ENCODE measurements at places on chromosomes 13 and 19. TPM values are rescaled to one million over a fixed set of nuclear protein-coding genes. Genes with fewer than 3 reads are reported as not detected.

DNA sequence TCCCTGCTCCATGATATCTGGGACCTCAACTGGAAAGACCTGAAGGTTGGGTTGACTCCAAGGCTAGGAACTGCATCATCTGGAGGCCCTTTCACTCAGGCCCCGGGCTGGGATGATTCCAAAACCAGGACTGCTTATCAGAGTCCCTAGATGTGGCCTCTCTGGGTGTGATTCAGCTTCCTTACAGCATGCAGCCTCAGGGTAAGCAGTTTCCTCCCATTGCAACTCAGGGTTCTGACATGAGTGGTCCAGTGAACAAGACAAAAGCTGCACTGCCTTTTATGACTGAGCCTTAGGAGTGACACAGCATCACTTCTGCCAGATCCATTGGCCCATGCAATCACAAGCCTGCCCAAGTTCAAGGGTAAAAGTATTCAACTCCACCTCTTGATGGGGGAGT lies 502.8 kb downstream of the COG6 start:
- DNase-seq: no peak

DNA sequence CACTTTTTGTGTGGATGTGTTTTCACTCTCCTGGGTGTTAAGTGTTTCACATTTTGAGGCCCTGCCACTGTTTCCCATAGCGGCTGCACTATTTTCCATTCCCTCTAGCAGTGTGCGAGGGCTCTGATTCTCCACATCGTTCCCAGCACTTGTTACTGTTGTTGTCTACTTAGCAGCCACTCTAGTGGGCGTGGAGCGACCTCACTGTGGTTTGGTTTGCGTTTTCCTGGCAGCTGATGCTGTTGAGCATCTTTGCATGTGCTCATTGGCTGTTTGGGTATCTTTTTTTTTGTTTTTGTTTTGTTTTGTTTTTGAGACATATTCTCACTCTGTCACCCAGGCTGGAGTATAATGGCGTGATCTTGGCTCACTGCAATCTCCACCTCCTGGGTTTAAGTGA lies 14.4 kb downstream of the NAXD start:
- DNase-seq: no peak

Gene ATXN8OS
- 0.46 TPM for polyA plus RNA-seq

Gene PLA2G4C
- 58.0 TPM for polyA plus RNA-seq

DNA sequence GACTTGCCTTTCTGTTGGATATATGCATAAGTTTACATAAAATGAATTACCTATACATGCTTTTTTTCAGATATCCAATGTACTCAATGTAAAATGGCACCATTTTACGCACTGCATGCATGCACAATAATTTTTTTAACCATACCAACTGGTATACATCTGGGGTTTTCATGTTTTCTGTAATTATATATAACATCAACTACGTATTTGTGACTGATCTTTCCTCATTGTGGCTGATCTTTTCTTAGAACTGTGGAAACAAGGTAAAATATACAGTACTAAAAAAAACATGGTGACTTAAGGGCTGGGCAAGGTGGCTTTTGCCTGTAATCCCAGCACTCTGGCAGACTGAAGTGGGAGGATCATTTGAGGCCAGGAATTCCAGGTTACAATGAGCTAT lies 18.5 kb downstream of the PSPC1 start:
- no peak for DNase-seq

- no peak for DNase-seq
Observed at GRCh38 chr13:94854688-94855087, 142.3 kb upstream of the SOX21 start.

- no peak for DNase-seq
Observed at GRCh38 chr19:47742634-47743033, 2.7 kb upstream of the NOP53 start.

GRCh38 chr19:19126102-19126501 lies 12.2 kb downstream of the TMEM161A start:
- no peak for DNase-seq

GRCh38 chr13:30796631-30797601 lies 61.6 kb downstream of the ALOX5AP start:
- no peak for DNase-seq

Gene MUC16
- 0.03 TPM for polyA plus RNA-seq

GRCh38 chr19:2503521-2504109 lies 27.7 kb downstream of the GADD45B start:
- no peak for DNase-seq

DNA sequence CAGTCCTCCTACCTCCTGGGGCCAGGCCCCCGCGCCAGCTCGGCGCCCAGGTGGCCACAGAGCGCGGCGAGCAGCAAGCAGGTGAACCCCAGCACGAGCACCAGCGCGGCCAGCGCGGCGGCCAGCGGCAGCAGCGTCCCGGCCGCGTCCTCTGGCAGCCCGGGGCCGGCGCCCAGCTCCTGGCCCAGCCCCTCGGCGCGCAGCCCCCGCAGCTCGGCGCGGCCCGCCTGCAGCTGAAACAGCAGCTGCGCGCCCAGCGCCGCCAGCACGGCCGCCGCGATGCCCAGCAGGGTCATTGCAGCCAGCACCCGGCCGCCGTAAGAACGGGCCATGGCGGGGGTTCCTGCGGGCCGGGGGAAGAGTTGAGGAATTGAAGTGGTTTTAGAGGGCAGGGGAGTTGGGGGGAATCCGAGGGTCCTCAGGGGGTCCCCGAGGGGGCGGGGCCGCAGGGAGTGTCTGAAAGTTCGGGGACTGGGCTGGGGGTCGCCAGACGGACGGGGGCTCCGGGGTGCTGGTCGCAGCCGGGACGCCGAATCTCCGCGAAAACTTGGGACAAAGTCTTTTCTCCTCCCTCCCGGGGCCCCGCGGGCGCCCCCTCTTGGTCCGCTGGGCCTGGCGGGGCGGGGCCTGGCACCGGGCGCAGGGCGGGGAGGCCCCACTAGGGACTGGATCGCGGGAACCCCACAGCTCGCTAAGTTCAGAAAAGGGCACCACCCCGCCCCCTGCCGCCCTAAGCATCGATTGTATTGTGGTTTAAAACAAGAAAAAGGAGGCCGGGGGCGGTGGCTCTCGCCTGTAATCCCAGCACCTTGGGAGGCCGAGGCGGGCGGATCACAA lies at the start of gene TMEM221:
Gene TMEM221, minus strand, starts transcription at position 538 of the 837 bp plus-strand sequence. Its CDS starts 206 bp downstream, at position 332.
- DNase-seq: peak; percentile 43

DNA sequence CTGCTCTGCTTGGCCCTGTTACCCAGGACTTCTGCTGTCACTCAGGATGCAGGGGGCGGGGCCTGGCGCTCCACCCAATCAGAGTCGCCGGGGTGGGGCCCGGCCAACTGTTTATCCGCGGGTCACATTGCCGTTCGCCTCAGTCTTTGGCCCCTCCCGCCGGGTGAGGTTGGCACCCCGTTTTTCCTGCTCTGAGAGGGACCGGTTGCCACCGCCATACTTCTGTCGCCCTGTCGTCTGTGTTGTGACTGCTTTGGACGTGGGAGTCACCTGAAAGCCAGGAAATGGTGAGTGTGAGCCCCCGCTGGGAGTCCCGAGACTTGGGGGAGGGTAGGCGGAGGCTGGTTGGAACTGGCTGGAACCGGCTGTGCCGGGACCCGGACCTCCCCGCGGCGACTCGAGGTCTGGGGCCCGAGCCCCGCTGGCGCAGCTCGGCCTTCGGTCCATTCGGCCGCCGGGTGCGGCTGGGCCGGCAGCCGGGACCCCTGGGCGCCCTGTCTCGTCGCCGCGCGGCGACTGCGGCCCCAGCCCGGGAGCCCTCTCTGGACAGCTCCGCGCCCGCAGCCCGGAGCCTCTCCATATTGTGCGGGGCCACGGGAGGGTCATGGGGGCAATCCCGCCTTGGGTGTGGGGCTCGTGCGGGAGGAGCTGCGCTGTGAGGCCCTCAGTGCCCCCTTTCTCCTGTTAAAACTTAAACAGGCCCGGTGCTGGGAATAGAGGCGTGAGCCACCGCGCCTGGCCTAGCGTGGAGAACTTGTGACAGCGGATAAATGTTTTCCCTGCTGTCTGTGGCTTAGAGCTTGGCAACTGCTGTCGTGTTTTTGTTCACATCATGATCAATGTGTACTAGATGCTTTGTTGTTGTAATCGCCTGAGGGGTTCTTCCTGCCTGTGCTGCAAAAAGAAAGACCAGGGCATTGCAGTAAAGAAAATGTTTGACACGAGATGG lies at the start of gene ZNF844:
Gene ZNF844, plus strand, starts transcription at position 142 of the 949 bp plus-strand sequence. Its CDS starts 143 bp downstream, at position 285.
- DNase-seq: peak; percentile 95

DNA sequence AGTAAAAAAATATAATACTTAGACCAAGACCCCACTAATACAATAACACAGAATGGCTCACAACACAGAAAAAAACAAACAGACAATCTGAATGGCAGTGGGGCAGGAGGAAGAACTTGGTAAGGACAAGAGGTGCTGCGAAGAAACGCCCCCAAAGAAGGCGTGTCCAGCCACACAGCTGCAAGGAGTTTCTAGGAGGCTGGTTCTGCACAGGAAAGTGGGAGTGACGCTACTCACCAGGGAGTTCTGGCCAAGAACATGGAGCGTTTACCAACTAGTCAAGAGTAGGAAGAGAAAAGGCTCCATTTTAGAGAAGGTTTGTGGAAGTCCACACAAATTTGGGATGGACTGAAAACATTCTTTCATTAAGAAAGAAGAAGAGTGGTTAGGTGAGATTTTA lies 95.3 kb upstream of the SLC15A1 start:
- DNase-seq: no peak

DNA sequence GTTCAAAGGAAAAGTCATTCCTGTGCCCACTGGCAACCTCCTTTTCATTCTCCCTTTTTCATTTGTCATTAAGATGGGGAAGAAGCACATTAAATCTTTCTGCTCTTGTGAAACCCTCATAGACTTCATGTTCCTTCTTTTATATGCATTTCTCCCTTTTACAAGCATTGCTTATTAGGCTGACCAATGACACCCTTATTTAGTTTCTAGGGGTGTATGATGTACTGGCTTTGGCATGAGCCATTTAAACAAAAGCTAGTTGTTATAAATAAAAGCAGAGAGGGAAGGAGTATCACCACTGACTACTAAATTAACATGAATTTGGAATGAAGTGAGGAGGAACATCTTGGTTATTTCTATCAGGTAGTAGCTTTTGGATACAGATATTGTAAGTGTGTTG lies 68.2 kb upstream of the PCDH9 start:
- DNase-seq: no peak

- no peak for DNase-seq
Observed at GRCh38 chr19:48624791-48625723, 5.8 kb downstream of the SPHK2 start.

All from hindlimb muscle (tissue), 1 donor.